ENCODE measurements at places on chromosomes 5 and 9.
A peak's percentile ranks its signal among the peaks of the same experiment; 100 is the strongest.

DNA sequence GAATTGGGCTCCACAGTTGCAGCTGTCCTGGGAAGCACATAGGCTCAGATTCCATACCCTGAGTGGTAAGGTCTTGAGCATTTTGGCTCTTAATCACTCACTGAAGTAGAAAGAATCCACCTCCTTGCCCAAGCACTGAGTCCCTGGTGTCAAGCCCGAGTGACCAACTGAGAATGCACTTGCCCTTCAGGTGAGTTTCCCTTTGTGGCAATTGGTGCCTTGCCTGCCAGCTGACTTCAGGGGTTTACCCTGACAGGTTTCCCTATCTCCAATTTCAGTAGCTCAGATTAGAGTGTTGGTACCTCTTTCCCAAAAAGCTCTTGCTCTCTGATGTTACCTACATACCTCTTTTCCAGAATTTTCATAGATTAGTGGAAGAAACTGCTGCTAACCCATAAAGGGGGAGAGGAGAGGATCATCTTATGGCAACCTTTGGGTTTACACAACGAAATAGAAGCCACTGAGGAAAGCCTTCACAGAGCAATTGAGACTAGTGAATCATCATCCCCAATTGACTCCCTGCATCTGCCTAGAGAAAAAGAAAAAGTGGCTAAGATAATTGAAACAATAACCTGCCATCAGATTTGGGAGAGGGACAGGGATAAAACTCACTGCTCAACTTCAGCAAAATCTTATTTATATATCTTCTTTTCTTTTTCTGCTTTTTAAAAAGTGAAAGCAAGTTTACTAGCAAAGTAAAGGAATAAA lies 48.6 kb downstream of the CCL28 start:
- DNase-seq, result no peak

GRCh38 chr5:117195076-117195475 lies 620.5 kb upstream of the SEMA6A start:
- no peak for DNase-seq

- peak; percentile 90 for DNase-seq
These were observed 27.9 kb downstream of the USP20 start for GRCh38 chr9:129863059-129863690.

GRCh38 chr9:84228130-84228720 lies 112.3 kb downstream of the SLC28A3 start:
- no peak for DNase-seq

GRCh38 chr5:111511831-111512374 lies 432 bp downstream of the STARD4 start:
- peak; percentile 63 for DNase-seq

GRCh38 chr5:42064821-42065220 lies 139.7 kb downstream of the FBXO4 start:
- no peak for DNase-seq

GRCh38 chr9:123191680-123192079 lies 76.7 kb downstream of the STRBP start:
- DNase-seq, result no peak

GRCh38 chr9:104412238-104412637 lies 91.8 kb upstream of the OR13F1 start:
- DNase-seq, result no peak

- DNase-seq, result no peak
These were observed 24.9 kb upstream of the SNCAIP start for GRCh38 chr5:122287101-122287500.

DNA sequence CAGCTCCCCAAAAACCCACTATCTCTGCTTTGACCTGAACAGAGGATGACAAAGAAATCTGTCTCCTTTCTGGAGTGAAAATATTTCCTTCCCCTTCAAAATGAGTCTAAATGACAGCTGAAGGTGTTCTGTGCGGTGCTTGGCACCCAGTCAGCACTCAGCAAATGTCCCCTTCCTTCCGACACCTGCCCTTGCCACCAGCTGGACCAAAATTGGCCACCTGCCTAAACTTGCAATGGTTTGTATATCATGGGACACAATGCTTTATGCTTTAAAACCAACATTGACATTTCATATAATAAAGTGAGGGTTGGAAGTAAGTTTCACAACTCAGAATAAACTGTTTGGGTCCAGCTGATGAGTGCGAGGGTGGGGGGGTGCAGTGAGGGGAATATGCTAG lies 7.5 kb upstream of the TTC1 start:
- DNase-seq, result no peak

DNA sequence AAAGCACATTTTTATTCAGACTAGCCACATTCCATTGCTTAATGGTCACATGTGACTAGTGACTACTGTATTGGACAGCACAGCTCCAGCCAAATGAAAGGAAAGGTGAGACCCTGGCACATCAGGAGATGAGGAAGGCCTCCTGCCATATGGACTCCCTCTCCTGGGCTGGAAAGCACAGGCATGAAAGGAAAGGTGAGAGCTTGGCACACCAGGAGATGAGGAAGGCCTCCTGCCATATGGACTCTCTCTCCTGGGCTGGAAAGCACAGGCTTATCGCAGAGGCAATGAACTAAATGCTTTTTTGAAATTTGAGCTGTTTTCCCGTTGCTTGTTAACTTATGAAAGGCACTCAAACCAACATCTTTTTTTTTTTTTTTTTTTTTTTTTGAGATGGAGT lies 144.8 kb upstream of the SLC12A2 start:
- DNase-seq, result no peak

GRCh38 chr9:126756876-126757415 lies 47.9 kb upstream of the ZBTB43 start:
- DNase-seq, result no peak

DNA sequence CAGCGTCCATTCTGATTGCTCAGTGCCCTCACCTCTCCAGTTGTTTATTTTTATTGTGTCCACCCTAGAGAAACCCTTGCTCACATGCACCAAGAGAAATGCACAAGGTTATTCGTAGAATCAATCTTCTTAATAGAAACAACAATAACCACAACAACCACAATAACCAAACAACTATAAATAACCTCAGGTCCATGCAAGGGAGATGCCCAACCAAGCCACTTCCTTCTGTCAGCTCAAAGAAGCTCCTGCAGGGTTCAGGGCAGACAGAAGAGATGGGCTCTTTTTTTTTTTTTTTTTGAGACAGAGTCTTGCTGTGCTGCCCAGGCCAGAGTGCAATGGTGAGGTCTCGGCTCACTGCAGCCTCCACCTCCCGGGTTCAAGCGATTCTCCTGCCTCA lies 14.9 kb upstream of the TCOF1 start:
- DNase-seq, result no peak

- no peak for DNase-seq
These were observed 360.6 kb downstream of the NR2F1-AS1 start for GRCh38 chr5:93220431-93220830.

DNA sequence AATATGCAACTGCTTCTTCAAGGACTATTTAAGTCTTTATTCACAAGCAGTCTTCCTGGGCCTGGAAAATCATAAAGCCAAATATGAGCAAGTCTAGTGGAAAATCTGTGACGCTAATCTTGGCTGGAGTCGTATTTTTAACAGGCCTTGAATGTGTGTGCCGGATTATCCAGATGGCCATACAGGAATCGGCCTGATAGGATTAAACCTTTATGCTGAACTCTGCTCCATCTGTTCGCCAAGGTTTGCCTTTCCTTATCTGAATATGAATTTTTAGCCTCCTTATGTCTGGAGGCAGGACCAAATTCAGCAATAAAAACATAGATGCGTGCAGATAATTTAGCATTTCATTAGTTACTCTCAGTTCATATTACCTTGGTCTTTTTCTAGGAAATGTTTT lies 294.5 kb downstream of the EBF1 start:
- DNase-seq, result no peak

DNA sequence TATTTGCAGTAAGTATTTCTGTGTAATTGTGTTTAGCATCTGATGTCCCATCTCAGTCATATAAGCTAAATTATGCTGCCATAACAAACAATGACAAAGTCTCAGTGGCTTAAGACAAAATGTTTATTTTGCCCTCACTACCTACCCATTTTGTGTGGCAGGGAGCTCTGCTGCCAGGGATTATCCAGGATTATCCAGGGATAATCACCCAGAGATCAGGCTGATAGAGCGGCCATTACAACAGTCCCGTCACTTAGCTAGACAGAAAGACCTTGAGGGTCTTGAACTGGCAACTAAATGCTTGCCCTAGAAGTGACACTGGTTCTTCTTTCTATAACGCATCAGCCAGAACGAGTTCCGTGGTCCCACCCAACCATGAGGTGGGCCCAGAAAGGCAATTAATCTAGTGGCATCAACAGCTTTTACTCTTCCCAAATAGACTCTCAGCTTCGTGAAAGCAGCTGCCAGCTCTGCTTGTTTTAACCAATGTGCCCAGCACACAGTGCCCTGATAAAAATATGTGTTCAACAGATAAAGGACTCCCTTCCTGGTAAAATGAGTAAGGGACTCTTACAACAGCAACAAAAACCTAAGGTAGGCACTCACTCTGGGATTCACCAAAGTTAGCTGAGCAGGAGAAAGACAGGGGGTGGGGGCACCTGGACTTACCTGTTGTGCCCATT lies 22.8 kb downstream of the CCDC69 start:
- DNase-seq, result peak; percentile 6

- DNase-seq, result no peak
These were observed 3.6 kb upstream of the ENG start for GRCh38 chr9:127858041-127858512.

DNA sequence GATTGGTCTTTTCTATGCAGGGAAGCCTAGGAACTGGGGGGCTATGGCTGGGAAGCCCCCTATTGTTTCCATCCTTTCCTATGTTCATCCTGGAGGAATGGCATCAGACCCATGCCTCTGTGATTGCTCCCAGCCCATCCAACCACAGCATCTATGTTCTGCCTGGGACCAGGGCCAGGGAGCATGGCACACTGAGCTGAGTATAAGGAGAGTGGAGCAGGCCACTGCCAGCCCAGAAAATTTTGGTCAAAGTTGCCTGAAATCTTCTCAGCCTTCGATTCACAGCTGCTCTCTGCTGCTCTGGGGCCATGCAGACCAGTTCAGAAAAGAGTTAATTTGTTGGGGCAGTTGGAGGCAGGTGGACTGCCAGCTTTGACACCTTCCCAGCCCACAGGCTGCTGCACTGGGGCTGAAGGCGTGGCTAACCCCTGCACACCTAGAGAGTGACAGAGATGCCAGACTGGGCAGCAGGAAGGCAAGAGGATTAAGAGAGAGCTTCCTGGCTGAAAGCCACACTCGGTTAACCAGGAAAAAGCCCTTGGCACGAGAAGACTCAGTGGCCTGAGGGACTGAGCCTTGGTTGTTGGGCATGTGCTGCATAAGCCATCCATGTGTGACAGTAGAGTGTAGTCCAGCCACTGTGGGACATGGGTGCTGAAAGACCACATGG lies 12.1 kb downstream of the TGFBI start:
- no peak for DNase-seq

DNA sequence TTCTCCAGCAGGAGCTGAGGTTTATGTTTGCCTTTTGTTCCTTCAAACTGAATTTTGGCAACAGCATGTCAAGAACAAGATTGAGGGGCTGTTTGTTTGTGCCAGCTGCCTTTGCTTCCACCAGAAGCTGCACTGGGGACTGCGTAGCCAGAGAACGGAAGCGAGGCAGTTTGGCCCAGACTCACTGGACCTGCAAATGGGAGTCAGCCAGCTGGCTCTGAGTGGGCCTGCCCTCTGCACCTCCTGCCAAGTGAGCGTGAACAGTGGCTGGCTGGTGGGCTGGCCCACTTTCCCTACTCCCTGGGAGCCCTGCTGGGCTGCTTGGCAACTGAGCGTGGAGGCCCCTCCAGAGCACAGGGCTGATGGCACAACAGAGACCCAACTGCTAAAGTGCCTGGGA lies 111.6 kb downstream of the GALNT10 start:
- no peak for DNase-seq

DNA sequence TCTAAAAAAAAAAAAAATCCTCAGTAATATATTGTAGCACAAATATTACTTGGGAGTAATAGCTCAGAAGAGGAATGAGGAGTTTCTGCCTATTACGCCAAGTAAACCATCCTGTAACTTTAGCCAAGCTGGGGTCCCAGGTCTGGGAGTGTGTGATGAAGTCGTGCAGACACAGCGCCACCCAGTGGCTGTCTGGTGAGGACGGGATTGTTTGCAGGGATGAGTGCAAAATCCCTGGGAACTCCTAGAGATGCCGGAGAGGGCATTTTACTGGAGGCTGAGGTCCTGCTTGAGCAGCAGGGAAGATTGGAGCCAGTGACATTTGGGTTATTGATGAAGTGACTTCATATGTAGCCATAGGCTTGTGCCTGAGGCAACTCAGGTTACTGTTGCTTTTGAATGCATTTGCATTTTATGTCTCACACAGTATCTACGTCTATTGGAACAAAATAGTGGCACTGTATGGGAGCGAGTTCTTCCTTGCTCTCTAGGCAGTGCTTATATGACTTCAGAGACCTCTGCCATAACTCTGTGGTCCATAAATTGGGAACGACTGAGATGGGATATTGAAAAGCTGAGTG lies 72.8 kb downstream of the PSAT1 start:
- no peak for DNase-seq

- peak; percentile 47 for DNase-seq
These were observed 24.7 kb upstream of the CNOT6 start for GRCh38 chr5:180469586-180469865.

GRCh38 chr9:2764353-2764752 lies 47.0 kb downstream of the KCNV2 start:
- no peak for DNase-seq

DNA sequence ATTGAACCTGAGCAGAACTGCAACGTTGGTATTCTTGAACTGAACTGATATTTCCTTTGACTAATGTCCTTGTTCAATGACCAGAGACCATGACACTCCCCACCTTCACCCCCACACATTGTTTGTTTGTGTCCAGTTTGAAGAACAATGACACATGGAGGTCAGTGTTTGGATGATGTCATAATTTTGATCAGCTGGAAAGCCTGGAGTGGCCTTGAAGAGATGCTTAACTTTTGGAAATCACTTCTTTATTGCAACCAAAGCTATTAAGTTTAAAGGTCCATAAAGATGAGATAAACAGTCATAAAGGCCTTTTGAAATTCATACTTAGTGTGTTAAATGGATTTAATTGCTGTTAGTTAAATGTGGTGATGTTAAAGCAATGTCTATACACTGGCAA lies 92.7 kb downstream of the TMC1 start:
- DNase-seq, result no peak

Measured in RWPE2 (cell line).